ENCODE measurements at places on chromosomes 3 and 15.

- ATAC-seq, result no peak
Observed at GRCh38 chr15:100588638-100589242, 13.2 kb downstream of the LINS1 start.

DNA sequence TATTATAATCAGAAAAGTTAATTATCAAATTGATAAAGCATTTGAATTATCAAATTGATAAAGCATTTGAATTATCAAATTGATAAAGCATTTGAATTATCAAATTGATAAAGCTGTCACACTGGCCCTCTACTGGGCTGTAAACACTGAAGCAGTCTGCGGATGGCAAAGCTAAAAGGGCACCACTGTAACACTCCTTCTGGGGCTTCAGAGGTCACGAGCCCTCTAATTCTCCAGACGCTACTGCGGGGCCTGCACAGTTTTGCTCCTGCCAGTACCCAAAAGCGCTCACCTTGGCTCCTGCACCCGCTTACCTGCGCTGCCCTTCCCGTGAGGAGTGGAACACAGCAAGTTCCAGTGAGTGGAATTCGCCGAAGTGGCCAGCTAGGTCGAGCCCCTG lies 409.0 kb upstream of the KCNMB2 start:
- no peak for ATAC-seq

DNA sequence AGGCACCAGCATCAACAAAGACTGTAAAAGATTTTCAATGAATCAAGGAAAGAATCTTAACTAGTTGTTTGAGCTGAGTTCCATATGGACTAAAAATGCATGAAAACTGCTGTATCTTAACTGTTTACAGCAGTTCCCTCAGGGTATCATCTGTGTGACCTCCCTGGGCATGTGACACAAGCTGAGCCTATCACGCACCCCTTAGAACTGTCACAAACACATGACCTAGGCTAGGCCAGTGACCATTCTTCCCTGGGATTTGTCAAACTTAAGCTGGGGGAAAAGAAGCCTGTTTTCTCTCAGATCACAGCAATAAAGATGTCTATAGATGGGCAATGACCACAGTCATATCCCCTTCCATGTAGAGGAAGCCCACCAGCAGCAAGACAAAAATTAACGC lies 35.7 kb downstream of the IGF2BP2 start:
- no peak for ATAC-seq

DNA sequence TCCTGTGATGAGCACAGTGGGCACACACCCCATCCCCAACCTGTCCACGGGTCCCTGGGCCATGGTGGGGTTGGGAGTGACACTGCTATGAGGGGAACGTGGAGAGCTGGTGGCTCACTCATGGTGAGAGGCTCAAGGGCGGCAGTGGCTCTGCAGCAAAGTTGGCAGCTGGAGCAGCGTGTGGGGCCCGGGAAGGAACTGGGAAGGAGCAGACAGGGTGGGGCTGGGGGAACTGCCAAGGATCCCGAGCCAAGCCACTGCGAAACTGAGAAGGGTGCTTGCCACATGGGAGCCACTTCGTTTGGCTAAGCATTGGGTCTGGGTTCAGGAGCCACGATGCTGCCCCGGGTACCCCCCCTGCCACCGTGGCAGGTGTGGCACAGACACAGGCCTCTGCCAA lies 80.1 kb downstream of the SNRK start:
- no peak for ATAC-seq

DNA sequence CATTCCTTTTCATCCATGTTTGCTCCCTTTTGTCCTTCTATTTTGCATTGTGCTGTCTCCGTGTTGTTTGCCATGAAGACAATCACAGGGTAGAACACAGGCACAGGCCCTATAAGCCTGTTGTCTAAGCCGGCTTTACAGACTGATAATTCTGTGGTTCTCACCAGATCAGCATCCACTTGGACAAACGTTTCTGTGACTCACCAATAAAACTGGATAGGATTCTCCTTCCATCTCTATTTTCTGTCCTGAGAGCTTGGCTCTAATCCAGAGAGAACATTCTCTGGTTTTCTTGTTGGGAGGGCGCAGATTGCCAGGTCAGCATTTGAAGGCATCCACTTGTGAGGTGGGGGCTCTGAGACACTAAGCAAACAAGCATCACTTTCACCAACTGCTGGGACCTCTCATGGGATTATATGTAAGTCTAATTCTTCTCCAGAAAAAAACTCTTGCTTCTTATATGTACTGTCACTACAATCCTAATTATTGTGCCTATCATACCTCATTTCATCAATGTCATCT lies 101.6 kb downstream of the ERC2 start:
- no peak for ATAC-seq

GRCh38 chr3:99757966-99758365 lies 59.7 kb upstream of the CMSS1 start:
- ATAC-seq, result no peak

GRCh38 chr15:80310776-80311175 lies 58.8 kb upstream of the CTXND1 start:
- no peak for ATAC-seq

- ATAC-seq, result no peak
Observed at GRCh38 chr3:15638193-15638890, 36.8 kb downstream of the BTD start.

DNA sequence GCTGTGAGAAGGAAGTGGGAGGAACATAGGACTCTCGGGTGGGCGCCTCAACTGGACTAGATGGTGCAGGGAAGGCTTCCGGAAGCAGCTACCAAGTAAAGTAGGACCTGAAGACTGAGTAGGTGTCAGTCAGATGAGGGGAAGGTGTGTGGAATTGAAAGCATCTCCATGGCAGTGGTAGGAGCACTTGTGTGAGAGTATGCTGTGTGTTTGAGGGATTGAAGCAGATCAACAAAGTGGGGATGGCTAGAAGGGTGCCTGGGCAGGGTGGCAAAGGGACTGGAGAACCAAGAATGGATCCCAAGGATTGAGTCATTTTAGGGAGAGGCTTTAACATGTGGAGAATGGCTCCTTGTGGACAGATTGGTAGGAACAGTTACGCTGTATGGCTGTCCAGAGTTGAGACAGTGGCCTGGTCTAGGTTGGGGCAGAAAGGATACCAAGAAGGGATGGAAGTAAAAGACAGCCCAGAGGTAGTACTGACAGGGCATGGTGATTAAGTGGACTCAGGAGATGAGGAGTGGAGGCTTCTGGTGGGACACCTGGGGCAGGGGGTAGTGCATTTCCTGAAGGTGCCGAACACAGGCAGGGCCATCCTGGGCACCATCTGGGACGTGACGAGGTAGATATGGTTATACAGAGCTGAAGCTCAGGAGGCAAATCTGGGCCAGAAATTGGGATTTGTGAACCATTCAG lies 1.5 kb downstream of the UQCC5 start:
- ATAC-seq, result no peak

- ATAC-seq, result no peak
Observed at GRCh38 chr15:82921939-82922338, 30.6 kb downstream of the HOMER2 start.

DNA sequence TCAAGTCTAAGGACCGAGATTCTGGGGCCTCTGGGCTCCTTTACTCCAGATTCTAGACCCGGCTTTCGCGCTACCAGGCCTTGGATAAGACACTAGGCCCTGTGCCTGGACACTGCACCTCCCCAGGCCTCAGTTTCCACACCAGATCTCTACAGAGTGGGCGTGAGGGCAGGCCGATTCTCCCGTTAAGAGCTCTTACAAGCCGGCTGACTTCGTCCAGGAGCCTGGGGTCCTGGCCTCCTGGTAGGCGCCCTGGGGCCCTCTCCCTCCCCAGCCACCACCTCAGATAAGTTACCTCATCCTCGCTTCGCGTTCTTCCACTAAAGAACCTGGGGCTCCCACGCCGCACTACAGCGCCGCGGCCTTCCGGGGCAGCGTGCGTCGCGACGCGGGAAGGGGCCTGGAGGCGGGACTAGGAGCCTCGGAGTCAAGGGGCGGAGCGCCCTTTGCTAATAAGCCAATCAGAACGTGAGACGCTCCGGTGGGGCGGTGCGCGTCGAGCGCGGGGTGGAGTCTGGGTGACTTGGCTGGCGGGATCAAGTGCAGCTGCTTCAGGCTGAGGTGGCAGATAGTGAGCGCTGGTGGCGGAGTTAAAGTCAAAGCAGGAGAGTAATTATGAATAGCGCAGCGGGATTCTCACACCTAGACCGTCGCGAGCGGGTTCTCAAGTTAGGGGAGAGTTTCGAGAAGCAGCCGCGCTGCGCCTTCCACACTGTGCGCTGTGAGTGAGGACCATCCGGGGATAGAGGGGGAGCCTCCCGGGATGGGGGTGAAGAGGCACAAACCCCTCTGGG lies at the start of the genes EAF2 and IQCB1:
EAF2 (plus strand) TSS at position 539 of the 794 bp plus-strand sequence; CDS start at position 616, 77 bp downstream.
IQCB1 (minus strand) TSS at position 390 of the 794 bp plus-strand sequence. CDS start 6,100 bp downstream, outside the sequence.
- peak; percentile 100 for ATAC-seq

GRCh38 chr3:48897460-48898376 lies 964 bp downstream of the SLC25A20 start:
- peak; percentile 9 for ATAC-seq

- ATAC-seq, result peak; percentile 44
Observed at GRCh38 chr15:52505151-52505550, 23.5 kb downstream of the MYO5A start.

DNA sequence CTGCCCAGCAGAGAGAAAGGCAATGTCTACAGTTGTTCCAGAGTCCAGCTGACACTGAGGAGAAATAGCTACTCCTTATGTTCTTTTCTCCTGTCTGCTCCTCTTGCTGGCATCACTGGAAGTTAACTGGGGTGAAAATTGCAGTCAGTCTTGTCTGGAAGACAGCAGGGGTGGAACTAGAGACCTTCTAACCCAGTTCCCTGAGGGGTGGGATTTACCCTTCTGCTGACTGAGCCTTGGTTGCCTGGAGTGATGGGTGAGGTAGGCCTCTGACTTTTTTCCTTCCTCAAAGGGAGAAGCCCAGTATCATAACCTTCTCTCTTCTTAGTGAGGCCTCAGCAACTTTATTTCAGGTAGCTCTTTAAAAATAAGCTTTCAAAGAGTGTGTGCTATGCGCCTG lies 16.2 kb downstream of the ZNF609 start:
- no peak for ATAC-seq

DNA sequence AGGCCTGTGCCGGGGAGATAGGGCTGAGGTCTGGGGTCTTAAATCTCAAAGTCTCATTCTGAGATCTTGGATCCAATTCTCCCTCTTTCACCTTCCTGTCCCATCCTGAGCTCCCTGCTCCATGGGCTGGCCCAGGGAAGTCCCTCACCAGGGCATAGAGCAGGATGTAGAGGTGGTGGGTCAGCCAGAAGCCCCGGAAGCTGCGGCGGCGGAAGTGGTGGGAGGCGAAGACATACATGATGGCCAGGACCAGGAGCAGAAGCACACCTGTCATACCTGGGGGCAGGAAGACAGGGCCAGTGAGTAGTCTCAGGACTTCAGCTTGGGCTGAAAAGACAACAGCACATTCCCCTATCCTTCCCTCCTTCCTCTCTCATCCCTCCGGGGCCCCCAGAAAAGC lies 16.5 kb downstream of the DUOX2 start:
- no peak for ATAC-seq

DNA sequence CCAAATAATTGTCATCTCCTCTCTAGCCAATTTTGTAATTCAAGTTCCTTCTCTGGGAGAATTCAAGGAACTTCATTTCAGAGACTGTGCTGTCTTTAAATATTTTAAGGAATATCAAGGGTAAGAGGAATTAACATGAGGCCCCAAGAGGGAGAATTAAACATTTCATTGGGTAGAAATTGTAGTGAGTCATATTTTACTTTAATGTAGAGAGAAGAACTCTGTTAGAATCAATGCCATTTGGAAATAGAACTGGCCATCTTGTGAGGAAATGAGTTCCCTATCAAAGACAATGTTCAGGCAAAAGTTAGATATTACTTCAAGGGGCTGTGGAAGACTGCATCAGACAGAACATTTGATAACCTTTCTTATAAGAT lies 43.5 kb upstream of the TP63 start:
- ATAC-seq, result no peak

GRCh38 chr3:111581403-111582119 lies 13.6 kb downstream of the ZBED2 start:
- ATAC-seq, result no peak

- ATAC-seq, result no peak
Observed at GRCh38 chr15:37028625-37029296, 71.6 kb downstream of the MEIS2 start.

DNA sequence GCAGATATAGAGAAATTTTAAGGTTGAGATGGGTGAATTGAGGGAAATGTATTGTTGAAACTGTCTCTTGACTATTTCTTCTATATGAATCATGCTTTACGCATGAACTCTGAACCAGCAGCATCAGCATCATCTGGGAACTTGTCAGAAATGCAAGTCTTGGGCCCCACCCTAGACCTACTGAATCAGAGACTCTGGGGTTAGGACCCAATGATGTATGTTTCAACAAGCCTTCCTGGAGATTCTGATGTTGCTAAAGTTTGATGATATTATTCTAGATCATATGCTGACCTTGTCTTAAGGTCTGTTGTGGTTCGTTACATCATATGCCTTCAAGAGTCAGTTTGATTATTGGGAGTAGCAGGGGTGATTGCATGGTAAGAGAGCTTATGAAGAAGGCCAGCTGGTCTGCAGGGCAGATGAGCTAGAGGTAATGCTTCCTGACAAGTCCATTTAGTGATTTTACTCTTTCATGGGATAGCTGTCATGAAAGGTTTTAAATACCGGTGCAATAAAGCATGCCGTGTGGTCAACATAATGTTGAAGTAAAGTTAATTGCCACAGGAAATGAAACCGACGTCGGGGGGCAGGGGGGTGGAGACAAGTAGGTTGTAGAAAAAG lies 152.4 kb upstream of the MRPL3 start:
- ATAC-seq, result no peak

GRCh38 chr3:173078525-173078924 lies 62.5 kb downstream of the SPATA16 start:
- ATAC-seq, result no peak

GRCh38 chr3:172127141-172127540 lies 87.8 kb downstream of the FNDC3B start:
- ATAC-seq, result no peak

GRCh38 chr15:63157891-63158431 lies 684 bp upstream of the RPS27L start:
- peak; percentile 42 for ATAC-seq

DNA sequence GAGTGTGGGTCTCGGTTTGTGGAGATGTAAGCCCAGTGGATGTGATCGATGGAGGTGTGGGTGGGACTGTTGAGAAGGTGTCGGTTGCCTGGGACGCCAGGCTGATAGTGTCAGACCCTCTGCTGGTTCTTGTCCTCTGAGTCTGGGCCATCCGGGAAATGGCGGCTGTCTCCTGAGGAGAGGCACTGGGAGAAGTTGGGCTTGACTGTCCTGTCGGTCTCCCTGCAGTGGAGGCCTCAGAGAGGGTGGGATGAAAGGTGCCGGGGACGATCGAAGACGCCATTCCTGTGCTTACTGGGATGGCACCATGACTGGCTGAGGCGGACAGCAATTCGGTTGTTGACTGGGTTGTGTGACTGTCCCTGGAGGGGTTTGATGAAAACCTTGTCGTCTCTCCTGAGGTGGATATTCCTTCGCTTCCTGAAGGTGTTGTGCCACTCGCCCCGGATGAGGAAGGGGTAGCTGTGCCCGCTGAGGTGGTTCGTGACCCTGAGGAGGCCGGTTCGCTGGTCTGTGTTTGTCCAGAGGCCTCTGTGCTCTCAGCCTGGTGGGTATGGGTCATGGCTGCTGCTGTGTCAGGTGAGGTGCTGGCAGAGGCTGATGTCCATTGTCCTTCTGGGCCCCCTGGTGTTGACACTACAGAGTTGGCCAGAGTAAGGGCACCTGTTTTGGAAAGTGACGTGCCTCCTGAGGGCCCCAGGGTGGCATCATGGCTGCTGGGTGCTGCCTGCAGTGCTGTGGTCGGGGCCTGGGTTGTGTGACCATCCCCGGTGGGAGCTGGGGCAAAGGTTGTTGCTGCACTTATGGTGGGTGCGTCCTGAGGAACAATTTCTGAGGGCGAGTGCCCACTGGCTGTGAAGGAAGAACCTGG lies 22.8 kb downstream of the MUC4 start:
- ATAC-seq, result peak; percentile 32

- no peak for ATAC-seq
Observed at GRCh38 chr3:126524429-126524988, 554 bp downstream of the CHST13 start.

- no peak for ATAC-seq
Observed at GRCh38 chr3:136576279-136577009, 175.7 kb downstream of the STAG1 start.
